ENCODE measurements at places on chromosomes 11 and 22.

- no peak for DNase-seq
These were observed 22.9 kb upstream of the IGSF22 start for GRCh38 chr11:18748766-18749365.

DNA sequence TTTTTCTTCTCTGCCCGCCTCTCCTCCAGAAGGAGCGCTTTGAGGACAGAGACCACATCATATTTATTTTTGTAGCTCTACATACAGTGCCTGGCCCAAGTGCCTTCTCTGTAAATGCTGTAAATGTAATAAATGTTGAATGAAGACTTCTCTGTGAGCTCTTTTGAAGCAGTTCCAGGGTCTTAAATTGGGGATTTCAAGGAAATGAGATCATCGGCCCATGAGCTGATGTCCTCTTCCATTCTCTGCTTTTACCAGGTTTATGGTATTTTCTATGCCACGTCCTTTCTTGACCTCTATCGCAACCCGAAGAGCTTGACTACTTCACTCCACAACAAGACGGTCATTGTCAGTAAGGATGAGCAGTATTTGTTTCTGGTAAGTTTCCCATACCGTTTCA lies 165.7 kb upstream of the SORL1-AS1 start:
- DNase-seq: no peak

GRCh38 chr22:19358195-19358594 lies 66.7 kb upstream of the CLTCL1 start:
- no peak for DNase-seq

GRCh38 chr11:40286137-40286536 lies 1173.3 kb downstream of the LRRC4C start:
- no peak for DNase-seq

- peak; percentile 90 for DNase-seq
These were observed 1.2 kb downstream of the ARHGEF17 start for GRCh38 chr11:73308961-73309919.

GRCh38 chr22:41780746-41781505 lies 19.6 kb upstream of the CCDC134 start:
- DNase-seq: no peak

DNA sequence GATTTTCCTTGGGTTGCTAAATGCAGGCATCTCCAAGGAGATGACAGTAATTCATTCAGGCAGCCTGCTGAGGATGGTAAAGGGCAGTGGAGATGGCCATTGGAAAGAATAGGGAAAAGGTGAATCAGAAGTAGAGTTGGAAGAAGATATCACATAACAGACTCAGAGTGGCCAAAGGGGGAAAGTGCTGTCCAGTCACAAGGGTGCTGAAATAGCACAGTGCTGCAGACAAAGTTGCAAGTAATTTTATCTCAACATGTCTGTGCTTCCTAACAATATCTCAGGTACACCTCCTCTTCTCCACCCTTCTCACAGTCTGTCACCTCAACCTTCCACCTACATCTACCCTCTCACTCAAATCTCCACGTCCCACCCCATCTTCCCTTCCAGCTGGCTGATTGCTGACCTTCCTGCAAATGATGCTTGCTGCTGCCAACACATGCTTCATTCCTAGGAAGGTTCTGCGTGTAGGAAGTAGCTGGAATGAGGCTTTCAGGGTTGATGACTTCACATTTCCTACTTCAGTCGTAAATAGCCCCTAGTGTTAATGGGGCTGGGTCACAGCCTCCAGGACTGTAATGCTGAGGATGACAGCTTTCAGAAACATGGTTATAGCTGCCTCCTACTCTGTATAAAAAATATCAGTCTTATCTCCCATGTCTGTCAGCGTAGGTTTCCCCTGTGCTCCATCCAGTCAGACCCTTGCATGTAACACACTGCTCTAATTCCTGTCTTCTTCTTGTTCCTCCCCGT lies 123.9 kb downstream of the CTNND1 start:
- peak; percentile 76 for DNase-seq

- no peak for DNase-seq
These were observed 267.2 kb downstream of the BUD13 start for GRCh38 chr11:116505298-116506262.

DNA sequence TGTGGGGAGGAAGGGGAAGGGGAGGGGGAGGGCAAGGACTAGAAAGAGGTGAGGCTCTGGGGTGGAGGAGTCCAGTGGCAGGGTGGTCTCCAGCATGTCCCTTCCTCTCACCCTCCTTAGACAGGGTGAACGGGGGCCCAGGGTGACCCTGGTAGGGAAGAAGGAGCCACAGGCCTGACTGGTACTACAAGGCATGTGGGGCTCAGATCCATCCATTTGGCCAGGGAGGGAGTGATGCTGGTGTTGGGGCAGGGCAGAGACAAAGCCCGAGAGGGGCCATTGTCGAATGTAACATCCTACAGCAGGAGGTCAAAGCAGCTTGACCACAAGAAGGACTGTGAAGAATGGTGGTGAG lies 69.0 kb upstream of the SHISAL1 start:
- DNase-seq: no peak

DNA sequence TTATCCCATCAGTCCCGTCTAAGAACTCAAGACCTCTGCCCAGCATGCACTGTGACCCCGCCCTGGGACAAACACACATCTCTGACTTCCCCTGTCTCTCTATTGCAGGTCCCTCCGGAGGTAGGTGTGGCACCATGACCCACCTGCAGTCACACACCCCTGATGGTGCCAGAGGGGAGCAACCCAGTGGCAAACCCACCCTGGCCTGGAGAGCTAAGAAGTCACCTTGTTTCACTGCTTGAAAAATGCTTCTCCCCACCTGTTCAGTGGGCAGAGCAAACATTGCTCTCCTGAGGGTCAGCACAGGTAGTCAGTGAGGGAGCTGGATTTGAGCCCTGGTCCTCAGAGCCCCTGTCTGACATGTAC lies 23.9 kb downstream of the CAPN1 start:
- DNase-seq: no peak

GRCh38 chr11:35165423-35166368 lies 26.7 kb downstream of the CD44 start:
- DNase-seq: no peak

DNA sequence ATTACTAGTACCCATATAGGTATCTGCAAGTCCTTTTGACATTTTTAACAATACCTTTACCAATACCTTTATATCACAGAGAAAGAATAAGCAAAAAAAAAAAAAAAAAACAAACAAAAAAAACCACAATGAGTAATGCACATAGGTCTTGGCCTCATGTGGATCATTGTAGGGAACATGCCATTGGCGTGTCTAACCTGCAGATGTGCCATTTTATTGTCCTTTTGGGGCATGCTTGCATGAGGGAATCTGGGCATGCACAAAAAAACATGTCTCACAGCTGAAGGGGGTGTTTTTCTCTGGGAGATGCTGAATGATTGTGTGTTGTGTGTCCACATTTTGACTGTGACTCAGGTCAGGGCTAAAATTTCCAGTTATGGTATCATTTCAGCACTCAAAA lies 361.6 kb downstream of the GUCY1A2 start:
- no peak for DNase-seq

GRCh38 chr11:33290319-33290718 lies 33.1 kb downstream of the HIPK3 start:
- no peak for DNase-seq

GRCh38 chr22:17339095-17339693 lies 30.1 kb upstream of the CECR2 start:
- no peak for DNase-seq

DNA sequence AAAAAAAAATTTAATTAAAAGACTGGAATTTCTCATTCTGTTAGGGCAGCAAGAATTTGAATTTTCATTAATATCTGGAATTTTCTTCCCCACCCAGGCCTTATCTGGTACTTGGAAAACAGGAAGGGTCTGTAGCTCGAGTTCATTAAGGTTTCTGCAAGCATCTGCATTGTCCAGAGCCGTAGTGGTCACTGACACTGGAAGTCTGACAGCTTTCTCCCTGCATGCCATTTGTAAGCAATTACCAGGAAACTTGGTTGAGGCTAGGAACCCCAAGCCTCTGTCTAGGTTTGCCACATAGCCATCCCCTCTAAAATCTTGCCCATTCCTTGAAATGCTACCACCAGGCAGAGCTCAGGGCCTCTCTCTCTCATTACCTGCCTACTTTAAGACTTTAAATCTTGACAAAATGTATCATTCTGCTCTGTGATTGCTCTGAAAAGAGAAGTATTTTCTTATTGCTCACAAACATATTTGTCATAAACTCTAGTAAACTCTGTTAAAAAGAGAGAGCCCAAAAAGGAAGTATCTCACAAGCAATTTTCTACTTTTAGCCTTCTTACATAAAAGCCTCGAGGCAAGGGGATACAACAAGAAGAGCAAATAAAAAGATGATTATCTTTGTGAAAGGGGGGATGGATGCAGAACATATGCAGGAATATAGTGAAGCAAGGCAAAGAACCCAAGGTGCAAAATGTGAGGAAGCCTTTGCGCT lies 5.5 kb upstream of the PGM2L1 start:
- DNase-seq: no peak

DNA sequence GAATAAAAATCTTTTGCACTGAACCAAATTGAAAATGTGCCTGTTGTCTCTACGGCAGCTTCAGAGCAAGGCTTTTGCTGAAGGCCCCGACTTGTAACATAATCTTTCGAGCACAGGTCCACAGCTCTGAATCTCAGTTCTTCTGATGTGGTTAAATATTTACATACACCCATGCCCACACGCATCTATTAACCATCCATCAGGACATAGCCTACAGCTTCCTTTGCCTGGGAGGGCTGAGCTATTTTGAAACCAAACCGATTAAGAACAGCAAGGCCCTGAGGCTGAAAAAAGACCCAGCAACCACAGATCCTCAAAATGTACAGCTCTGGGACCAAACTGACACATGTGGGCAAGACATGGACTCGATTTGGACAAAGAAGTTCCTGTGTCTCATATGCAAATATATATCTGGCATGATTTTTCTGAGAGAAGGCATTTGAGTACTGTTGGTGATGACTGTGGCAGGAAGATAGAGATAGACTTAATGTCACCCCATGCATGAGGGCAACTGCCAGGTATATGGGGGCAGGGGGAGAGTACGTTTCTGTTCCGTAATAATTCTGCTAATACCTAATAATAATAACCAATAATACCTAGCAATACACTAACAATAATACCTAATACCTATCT lies 322.7 kb upstream of the PLET1 start:
- no peak for DNase-seq

GRCh38 chr22:20656902-20657836 lies 116.7 kb upstream of the SERPIND1 start:
- DNase-seq: no peak

- DNase-seq: no peak
These were observed 257.6 kb downstream of the NELL1 start for GRCh38 chr11:20926799-20927540.

- DNase-seq: no peak
These were observed 7.7 kb downstream of the TRPM5 start for GRCh38 chr11:2436521-2437031.

- DNase-seq: peak; percentile 0
These were observed 112.9 kb upstream of the TMEM45B start for GRCh38 chr11:129702410-129703398.

- peak; percentile 76 for DNase-seq
These were observed 912.8 kb downstream of the DLG2 start for GRCh38 chr11:84714316-84714780.

GRCh38 chr11:28466506-28466905 lies 358.3 kb downstream of the METTL15 start:
- DNase-seq: no peak

DNA sequence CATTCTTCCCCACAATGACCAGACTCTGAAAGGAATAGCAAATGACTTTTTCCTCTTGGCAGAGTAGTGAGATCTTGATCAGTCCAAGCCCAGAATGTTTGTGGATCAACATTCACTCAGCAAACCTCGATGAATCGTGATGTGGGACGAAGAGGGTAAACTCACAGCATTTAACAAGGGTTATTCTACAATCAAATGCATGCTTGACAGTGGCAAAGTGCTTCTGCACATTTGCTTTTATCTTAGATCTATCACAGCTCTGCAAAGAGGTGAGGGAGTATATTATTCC lies 31.8 kb downstream of the TMPRSS5 start:
- DNase-seq: no peak

- no peak for DNase-seq
These were observed 13.8 kb downstream of the DGCR6L start for GRCh38 chr22:20305894-20306645.

DNA sequence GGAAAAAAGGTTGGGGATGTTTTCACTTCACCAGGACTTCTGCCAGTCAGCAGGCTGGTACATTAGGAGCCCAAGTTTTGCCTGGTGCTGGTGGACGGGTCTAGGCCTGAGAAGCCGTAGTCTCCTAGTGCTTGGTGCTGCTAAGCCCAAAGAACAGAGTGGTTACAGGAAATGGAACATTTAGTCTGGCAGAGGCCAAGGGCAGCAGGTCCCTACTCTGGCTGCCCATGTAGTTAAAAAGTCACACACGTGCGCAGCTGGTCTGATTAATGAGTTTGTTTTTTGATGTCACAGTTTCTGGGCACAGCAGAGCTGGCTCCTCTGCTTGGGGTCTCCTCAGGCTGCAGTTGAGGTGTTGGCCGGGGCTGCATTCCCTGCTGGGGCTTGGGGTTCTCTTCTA lies 20.6 kb downstream of the BCR start:
- no peak for DNase-seq

GRCh38 chr22:49322231-49322630 lies 505.4 kb downstream of the BRD1 start:
- DNase-seq: no peak

DNA sequence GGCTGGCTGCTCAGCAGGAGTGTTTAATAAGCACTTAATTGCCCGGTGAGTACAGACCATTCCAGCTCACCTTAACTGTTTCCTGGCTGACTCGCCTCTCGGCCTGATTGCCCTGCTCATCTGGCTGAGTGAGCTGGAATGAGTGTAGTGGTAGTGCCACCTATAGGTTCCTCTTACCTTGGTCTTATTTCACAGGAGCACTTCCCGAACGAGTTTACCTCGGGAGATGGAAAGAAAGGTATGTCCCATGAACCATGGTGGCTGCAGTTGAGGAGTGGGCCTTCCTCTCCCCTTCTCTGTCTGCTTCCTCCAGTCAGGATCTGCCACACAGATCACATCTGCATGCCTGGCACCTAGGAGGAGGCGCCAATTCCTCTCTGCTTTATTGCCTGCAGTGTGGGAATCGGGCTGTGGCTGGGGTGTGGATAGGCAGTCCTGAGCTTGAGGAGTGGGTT lies 26.7 kb downstream of the UPB1 start:
- DNase-seq: peak; percentile 85

DNA sequence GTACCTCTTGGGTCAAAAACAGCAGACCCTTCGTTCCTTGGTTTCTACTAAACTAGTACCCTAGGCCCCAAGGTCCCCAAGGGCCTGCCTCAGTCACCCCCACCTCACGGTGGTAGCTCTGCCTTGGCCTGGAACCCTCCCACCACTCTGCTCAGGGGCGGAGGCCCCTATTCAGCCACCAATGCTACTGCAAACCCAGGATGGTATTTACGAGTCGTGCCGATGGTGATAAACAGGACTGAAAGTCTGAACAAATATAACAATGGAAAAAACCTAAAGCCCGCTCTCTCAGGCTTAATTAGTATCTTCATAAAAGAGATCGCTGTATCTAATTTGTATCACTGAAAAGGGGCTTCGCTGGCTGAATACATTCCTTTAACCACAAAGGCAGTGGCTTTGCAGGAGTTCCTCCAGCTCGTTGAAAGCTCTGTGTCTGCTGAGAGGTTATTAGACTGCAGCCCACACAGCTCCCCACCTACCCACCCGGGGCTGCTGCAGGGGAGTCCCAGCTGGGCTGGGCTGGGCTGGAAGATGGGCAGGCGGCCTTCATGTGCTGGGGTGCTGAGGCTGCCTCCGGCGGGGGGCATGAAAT lies 15.2 kb downstream of the SHISAL1 start:
- DNase-seq: no peak
